ENCODE measurements at places on chromosomes 6 and 20.

DNA sequence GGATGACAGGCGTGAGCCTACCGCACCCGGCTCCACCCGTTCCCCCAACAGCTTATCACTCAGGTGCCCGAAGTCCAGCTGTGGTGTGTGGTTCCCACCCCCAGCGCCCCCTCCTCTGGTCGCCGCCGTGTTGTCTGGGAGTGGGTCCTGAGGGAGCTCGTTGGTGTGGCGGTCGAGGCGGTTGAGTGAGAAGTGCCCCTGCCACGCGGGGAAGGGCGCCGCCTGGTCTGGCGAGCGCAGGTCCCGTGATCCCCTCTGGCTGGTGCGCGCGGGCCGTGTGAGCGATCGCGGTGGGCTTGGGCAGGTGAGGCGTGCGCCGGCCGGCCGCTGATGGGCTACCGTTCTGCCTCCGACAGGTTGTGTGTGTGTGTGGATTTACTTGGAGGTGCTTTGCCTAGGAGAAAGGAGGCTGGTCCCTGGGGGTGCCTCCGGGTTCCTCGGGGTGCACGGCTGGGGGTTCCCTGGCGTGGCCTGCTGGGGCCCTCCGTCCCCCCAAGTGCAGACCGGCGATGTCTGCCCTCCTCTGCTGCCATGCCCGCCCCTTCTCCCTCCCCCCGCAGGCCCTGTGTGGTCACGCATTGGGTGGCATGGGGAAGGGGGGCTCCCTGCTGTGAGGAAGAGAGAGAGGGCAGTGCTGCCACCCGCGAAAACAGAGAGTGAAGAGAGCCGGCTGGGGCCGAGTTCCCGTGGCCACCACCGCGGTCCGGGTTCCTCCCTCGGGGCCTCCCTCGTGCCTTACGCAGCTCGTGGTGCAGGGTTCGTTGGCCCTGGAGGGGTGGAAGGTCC is 336.0 kb upstream of the DEFB115 start:
- no peak for DNase-seq

DNA sequence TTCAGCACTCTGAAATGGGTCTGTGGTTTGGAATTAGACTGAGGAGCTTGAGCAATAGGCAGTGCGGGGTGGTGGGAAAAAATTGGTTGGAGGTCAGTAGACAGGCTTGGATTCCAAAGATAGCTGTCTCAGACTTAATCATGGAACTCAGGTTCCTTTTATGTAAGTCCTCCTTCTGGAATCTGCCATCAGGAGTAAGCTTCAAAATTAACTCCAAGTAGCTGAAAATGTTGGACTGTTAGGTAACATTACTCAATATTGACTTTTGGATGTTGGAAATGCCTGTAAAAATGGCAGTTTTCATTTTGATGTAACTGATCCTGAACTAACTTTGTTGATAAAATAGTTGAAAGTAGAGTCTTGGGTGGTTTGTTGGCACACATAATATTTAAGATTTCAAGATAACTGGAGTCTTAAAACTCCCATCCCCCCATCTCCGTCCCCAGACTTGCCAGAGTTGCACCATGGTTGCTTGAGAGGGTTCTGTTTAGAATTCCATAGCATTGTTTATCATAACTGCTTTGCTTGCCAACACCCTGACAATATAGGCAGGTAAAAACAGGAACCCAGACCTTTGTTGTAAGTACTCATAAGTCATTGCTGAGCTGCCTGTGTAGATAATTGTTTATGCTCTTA is 83.0 kb downstream of the PHF20 start:
- DNase-seq, result no peak

DNA sequence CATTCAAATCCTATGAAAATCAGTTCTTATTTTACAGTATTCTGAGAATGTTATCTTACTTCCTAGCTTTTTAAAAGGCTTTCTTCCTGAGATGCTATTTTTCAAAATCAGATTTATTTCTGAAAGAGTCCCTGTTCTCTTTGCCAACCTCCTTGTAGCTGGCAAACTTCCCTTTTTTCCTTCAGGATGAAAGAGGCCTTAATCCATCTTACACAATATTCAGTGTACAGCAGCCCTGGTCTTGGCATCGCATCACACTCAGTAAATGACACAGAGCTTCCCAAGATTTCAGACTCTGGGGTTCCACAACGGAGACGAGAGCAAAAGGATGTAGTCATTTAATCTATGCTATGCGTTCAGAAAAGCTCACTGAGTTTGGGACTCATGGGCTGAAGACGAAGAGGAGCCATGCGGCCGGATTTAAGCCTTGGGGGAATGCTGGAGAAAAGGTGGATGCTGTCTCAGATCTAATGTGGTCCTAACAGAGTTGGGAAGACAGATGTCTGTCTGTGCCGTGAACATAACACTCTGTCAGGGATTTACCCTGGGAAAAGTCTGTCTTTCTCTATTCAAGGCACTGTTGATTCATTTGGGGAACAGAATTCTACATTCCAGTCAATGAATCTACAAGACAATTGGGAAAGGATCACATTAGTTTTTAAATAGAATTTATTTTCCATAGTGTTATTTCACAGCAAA is 616.4 kb upstream of the AGPAT4 start:
- DNase-seq, result no peak

GRCh38 chr6:150683320-150683719 is 83.6 kb downstream of the PLEKHG1 start:
- no peak for DNase-seq

DNA sequence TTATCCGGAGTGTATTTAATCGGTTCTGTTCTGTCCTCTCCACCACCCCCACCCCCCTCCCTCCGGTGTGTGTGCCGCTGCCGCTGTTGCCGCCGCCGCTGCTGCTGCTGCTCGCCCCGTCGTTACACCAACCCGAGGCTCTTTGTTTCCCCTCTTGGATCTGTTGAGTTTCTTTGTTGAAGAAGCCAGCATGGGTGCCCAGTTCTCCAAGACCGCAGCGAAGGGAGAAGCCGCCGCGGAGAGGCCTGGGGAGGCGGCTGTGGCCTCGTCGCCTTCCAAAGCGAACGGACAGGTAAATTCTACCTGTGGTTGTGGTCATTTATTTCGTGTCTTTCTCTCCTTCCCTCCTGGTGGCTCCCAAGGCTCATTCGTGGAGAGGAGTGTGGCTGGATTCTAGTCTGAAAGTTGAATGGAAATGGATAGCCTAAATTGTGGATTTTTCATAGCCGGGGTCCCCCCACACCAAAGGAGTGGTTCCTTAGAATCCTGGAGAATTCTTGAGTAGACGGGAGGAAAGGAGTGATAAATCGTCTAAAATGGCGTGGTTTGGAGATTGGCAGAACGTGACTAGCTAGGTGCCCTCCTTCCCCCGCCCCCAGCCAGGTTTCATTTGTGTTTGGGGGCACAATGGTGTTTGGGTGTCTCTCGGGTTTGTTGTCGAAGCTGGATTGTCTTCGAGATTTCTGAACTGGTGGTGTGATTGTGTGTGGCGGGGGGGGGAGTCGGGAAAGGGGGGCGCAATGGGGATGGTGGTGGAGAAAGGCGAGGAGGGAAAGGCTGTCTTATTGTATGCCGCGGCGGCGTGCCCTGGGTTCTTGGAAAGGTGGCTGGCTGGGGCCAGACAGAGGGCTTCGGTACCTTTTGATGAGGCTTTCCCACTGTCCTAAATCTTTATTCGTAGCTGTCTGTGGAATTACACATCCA is 673 bp downstream of the MARCKS start:
- no peak for DNase-seq

DNA sequence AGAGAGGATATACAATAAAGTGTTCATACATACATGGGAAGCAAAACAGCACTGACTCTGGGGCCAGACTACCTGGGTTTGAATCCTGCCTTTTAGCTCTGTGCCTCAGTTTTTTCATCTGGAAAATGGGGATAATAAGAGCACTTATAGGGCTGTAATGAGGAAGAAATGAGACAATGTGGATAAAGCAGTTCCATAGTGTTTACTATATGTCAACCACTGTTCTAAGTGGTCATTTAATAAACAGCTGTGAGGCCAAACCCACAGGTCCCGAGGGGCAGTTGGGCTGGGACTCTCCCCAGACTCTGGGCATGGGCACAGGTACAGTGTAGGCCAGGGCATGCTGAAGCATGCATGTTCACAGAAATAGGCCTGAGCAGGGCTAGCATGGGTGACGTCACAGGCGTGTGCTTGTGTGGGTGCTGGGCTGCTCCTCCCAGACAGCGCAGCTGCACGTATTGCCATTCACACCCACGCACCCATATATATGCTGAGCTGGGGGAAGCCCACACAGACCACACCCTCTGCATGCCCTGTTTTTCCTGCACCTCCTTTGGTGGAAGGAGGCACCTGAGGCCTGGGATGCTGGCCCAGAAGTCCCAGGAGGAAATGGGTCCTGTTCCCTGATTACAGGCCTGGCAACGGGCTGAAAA is 3.5 kb upstream of the PLCG1 start:
- no peak for DNase-seq

DNA sequence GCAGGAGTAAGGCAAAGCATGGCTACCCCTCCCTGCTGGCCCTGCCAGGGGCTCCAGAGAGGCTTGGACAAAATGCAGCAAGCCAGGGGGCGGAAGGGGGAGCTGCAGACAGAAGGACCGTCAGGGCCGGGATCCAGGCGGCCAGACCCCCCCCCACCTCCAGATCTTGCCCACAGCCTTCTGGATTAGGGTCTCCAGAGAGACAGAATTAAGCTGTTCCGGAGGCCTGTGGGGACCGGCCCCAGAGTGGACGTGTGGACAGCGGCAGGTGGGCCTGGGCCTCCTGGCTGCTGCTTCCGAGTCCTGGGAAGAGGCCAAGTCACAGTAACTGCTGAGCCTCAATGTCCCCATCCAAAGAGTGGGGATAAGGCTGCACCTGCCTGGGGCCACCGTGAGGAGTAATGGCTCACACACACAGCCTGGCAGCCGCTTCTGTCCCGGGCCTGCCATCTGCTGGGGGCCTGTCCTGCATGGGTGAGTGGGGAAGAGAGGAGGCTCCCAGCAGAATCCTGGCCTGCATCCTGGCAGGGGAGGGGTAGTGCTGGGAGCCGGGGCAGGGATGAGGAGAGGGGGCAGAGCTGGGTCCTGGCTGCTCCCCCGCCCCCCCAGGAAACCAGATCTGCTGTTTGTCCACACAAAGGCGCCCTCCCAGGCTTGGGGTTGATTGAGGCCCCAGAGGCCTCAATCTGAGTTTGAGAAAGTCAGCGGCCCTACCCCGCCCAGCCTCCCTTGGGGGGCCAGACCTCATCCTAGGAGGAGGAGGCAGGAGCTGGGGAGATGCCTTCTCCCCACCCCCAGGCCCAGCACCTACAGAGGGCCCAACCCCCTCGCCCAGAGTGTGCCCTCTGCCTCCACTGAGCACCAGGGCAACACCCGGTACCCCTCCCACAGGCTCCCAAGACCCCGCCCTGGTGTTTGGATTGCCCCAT is 3.9 kb downstream of the LAMA5 start:
- no peak for DNase-seq

DNA sequence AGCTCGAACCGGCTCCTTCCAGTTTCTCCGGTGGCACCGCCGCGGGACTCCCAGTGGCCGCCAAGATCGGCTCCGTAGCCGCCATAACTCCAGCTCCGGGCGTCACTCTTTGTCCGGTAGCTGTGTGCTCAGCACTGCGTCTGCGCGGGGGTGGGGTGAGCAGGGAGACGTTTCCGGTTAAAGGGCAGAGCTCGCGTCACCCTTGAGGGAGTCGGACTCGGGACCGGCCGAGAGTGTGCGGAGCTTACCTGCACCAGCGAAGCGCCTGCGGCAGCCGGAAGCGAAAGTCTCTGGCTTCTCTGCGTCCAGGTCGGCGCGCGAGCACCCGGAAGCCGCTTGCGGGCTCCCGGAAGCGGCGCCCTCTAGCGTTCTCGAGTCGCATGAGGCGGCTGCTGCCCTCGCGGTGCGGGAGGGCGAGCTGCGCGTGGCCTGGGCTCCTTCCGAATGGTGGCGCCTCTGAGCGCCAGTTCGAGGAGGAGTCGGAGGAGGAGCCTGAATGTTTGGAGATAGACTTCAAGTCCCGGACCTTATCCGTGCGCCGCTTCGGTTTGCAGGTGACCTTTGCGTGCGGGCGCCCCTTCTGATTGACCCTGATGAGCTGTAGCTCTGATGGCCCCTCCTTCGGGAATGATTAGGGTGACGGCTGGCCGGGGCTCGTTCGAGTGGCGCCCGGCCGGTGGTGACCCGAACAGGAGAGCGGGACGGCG is at the start of gene SCAND1:
Gene SCAND1 (minus strand): TSS at position 303 of the 707 bp plus-strand sequence. CDS start 218 bp downstream, at position 85.
- DNase-seq, result peak; percentile 84

DNA sequence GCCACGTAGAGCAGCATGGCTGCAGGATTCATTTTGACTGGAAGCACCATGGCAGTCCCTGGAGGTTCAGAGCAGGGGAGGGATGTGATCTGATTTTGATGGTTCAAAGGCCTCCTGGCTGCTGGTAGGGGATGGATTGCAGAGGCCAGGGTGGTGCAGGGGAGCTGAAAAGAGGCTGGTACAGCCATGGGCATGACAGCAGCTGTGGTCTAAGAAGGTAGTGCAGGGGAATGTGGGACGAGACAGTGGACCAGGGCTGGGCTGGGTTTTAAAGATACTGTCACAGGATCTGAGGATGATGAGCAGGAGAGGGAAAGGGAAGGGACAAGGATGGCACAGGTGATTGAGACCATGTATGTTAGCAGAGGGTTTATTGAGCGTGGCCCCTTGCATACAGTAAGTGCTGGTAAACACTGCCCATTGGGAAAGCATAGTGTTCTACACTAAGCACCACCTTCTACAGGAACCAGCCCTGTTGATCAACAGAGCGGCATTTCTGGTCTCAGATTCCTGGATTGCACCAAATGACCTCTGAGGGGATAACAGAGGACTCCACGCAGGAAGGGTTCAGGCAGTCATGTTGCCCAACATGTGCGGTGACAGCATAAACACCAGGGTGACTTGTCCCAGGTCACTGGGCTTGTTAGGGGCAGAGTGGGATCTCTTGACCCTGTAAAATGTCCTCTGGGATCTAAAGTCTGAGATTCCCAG is 14.5 kb upstream of the SIRPA start:
- DNase-seq, result no peak

DNA sequence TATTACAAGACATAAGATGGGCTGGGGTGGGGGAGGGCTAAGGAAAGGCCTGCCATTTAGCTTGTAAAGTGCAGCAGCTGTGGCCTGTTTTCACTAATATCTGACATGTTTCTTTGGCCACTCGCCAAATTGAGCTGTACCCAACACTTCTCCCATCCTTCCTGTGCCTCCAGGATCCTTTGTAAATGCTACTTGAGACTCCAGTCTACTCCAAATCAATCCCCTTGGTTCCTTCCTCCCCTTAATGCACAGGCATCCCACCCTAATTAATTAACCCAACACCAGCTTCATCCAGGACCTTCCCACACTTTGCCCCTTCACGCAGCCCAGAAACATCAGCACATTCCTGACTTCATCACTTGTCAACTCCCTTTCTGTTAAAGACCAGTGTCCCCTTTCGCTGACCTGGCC is 55.0 kb upstream of the TCF21 start:
- DNase-seq, result no peak

DNA sequence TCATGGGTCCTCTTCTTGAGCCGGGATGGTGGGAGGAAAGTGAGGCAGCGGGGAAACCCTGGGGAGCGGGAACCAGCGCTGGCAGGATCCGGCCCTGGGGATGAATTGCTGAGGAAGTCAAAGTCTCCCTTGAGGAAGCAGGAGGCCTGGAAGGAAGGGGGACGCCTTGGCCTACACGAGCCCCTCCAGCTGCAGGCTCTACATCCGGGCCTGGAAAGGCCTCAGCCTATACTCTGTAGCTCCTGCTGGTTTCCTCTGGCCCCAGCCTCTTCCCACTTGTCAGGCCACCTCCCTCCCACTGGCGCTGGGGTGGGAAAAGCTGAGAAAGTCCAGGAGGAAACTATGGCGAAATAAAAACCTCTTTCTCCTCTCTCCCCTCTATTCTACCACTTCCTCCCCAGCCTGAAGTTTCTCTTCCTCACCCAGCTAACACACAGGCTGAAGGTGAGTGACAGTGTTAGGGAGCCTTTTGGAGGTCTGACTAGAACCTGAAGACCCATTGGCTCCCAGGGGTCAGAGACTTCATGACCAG is 14.9 kb downstream of the TREML2 start:
- DNase-seq, result no peak

- no peak for DNase-seq
Measured at GRCh38 chr20:33267701-33268100, 15.3 kb upstream of the BPIFB1 start.

Data from stimulated activated CD8-positive, alpha-beta memory T cell treated with anti-CD3 and anti-CD28 coated beads, Interleukin-4, amount 100 ng/mL, for 1 hour (primary cell).